BJ (cell line): ENCODE measurements at places on chromosomes 1 and 21.

DNA sequence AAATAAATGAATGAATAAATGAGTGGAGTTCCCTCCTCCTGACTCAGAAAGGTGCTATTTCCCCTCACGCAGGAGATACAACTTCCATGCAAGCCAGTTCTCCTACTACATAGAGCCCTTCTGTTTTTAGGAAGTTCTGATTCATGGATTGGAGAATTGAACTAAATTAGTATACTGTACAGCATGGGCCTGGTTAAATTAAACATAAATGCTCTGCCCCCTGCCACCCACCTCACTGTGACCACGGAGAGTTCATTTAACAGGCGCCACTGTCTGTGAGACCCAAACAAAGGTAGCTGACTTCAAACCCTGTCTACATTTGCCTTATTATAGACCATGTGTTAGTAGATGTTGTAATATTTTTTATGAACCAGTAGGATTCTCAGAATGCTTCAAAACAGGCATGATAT, 9.1 kb upstream of the IRF2BP2 start:
- DNase-seq = no peak

DNA sequence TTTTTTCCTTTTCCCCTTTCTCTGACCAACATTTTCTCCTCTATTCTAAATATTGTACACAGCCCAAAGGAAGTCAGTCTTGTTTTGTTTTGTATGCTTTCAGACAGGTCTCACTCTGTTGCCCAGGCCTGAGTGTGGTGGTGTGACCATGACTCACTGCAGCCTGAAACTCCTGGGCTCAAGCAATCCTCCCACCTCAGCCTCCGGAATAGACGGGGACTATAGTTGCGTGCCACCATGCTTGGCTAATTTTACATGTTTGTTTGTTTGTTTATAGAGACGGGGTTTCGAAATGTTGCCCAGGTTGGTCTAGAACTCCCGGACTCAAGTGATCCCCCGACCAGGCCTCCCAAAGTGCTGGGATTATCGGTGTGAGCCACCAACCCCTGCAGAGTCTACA, 72.8 kb downstream of the NRIP1 start:
- no peak for DNase-seq

GRCh38 chr1:7869136-7869920, 16.5 kb upstream of the UTS2 start:
- DNase-seq = no peak

- DNase-seq = no peak
These were observed 95.5 kb downstream of the NEGR1 start for GRCh38 chr1:72186733-72187307.

- DNase-seq = no peak
These were observed 3.0 kb upstream of the KRTAP15-1 start for GRCh38 chr21:30437010-30437565.

GRCh38 chr1:174902531-174903099, 97.1 kb upstream of the CACYBP start:
- DNase-seq = no peak

- DNase-seq = no peak
These were observed 41.8 kb downstream of the HS2ST1 start for GRCh38 chr1:86956221-86956620.

GRCh38 chr21:31931644-31932469, 59.0 kb downstream of the HUNK start:
- DNase-seq = no peak

DNA sequence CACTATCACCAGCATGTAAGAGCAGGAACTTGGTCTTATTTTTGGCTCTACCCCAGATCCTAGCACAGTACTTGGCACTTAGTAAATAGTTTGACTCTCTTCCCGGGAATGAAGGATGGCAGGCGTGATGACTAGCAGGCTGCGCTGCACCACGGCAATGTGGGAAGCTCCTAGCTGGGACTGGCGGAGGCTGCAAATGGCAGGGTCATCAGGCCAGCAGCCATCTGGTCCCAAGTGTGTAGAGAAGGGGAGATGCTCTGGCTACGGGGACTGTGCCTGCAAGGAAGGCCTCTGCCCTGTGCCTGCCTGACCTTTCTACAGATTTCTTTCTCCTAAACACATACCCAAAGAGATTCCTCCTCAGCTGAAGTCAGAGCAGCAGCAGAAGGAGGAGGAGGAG, 95.0 kb downstream of the KCND3 start:
- DNase-seq = no peak

DNA sequence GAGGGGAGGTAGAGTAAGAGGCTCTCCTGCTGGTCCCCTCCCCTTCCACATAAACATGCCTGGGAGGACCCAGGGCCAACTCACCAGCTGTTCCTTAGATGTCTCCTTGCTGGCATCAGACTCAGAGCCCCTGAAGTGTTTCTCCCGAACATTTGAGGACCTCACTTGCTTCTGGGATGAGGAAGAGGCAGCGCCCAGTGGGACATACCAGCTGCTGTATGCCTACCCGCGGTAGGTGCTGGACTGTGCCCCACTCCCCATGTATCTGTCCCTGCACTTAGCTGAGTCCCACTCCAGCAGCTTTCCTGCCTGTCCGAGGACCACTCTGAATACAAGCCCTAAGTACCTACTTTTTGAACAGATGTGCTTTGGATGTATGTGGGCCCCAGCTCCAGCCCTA, 383 bp downstream of the MPL start:
- DNase-seq = no peak

GRCh38 chr1:27348861-27349783, 7.3 kb downstream of the SYTL1 start:
- no peak for DNase-seq

DNA sequence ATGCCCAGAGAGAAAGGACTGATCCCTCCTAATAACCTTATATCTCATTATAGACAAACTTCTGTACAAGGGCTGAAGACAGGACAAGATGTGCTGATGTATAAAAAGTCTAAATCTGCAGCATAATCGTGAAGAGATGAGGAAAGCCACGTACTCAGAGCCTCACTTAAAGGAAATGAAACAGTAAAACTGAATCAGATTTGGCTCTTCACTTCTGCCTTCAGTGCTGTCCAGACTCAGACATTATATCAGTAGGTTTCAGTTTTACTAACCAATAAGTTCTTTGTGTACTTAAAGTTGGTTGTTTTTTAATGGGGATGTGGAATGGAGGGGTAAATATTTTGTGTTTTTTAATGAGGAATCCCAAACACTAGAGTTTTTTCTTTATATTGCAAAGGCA, 45.3 kb upstream of the RGS1 start:
- DNase-seq = no peak

- no peak for DNase-seq
These were observed 168.8 kb downstream of the ZSCAN20 start for GRCh38 chr1:33641104-33641830.

- no peak for DNase-seq
These were observed 18.1 kb upstream of the ETS2 start for GRCh38 chr21:38787461-38788274.

DNA sequence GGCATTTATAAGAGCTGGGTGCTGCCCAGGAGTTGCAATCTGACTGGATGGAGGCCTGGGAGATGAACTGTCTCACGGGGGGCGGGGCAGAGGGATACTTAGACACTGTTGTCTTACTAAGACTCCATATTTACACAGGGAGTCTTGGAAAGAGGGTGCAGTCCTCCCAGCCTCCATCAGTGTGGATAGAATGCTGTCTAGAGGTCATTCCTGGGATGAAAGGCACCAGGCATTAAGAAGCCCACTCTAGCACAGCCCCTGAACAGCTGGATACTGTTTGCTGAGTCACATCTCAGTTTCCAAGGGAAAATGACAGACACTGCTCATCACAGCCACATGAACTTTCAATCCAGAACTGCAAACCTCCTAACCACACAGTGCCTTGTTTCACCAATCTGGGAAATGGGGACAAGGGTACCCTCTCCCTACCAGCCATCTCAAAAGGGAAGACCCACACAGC, 43.3 kb downstream of the SSBP3 start:
- DNase-seq = no peak

DNA sequence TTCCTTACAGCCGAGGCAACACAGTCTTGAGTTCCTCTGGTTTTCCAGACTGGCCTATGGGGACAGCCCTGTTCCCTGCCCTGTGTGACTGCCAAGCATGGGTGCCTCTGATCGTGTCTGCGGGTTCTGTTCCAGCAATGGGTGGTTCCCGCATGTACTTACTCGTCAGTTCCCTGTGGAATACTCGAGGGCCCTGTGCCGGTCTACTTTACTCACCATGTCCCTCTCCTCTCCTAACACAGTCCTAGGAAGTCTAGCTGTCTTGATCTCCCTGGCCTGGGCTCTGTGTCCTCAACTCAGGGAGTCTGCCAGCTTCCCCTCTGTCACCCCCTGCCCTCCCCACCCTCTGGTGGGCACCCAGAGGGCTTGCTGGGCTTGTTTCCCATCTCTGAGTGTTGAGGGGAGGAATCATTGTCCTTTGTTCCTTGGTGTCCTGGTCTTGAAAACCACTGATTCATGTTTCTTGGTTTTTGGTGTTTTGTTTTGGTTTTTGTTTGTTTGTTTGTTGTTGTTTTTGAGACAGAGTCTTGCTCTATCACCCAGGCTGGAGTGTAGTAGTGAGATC, 36.0 kb downstream of the TRAPPC10 start:
- DNase-seq = no peak

GRCh38 chr21:38220270-38220737, 36.5 kb upstream of the KCNJ15 start:
- DNase-seq = no peak

GRCh38 chr1:116950517-116951199, 40.9 kb downstream of the PTGFRN start:
- DNase-seq = no peak

DNA sequence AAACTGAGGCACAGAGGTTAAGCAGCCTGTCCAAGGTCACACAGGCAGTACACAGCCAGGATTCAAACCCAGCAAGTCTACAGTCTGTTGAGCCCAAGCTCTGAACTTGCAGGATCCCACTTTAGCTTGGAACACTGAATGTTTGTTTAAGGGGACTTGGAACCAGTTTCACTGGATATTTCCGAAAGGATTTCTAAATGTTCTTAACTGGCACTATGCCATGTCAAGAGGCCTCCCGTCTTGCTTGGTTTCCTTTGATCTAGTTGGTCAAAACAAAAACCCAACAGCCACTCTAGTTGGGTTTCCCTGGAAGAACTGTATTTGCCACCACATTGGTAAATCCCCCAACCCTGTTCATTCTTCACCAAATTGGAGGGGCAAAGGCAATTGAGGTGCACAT, 317.6 kb upstream of the KAZN start:
- no peak for DNase-seq

- no peak for DNase-seq
These were observed 22.5 kb downstream of the EFCAB7 start for GRCh38 chr1:63545780-63546179.

DNA sequence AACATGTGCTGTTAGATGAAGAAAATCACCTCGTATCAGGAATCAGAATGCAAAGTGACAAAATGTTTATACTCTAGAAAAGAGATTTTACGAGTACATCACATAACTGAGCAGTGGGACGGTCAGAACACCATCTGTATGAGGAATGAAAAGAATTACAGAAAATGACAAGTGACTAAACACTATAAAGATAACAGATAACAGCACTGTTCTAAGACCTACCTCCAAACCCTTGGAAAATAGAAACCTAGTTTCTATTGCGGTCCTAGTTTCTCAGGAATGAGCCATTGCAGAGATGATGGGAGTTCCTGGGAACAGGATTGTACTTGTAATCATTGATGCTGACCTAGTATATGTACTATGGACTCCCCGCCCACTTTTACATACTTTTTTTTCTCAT, 839.4 kb upstream of the ADAMTS5 start:
- no peak for DNase-seq

DNA sequence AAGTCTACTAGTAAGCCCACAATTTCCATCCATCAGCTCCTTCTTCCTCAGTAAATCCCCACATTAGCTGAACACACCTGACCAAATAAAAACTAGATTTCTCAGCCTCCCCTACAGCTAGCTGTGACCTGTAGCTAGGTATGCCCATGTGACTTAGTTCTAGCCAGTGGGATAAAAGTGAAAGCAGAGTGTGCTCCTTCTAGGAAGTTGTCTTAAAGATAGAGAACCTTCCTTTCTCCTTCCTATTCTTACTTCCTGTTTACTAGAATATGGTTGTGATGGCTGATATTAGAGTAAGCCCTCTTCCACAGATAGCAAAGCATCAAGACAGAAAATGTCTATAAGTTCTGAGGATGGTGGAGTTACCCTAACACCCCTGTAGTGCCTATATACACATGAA, 67.0 kb downstream of the PIK3R3 start:
- DNase-seq = no peak

DNA sequence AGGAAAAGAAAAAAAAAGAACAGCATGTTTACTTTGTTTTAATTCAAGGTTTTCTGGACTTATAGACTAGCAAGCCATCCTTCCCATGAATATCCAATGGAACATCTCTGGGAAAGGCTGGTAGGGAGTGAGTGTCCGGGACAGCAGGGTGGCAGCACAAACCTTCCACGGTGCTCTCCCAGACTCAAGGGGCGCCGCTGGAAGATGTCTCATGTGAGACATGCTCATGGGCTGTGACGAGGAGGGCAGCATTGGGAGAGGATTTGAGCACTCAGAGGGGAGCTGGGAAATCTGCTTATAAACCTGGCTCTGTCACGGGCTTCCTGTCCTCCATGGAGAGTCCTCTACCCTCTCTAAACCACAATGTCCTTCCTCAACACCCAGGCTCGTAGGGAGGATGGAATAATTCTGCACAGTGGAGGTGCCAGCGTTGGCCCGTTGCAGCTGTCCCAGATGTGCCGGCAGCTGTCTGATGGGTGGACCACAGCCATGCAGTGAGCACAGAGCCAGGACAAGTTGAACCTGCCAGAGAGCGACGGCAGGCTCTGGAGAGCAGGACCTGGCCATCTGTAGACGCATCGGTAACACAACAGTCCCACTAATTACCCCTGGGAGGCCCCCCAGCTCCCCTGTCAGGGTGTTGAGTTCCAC, 100.1 kb upstream of the IGSF21 start:
- no peak for DNase-seq

DNA sequence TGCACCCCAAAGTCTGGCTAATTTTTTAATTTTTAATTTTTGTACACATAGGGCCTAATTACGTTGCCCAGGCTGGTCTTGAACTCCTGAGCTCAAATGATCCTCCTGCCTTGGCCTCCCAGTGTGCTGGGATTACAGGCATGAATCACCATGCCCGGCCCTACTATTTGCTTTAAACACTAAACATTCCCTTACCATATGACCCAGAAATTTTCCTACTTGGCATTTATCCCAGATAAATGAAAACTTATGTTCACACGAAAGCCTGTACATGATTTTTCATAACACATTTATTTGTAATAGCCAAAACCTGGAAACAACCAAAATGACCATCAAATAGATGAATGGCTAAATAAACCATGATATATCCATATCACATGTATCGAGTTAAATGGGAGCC, 35.8 kb downstream of the NDUFS5 start:
- DNase-seq = no peak
